ENCODE measurements at places on chromosomes 4 and X.

- DNase-seq: no peak
These were observed at the start of gene SPANXN4 for GRCh38 chrX:143025628-143026027. Gene SPANXN4, plus strand, starts transcription at chrX:143025928. Its CDS starts 87 bp downstream, at chrX:143026015.

DNA sequence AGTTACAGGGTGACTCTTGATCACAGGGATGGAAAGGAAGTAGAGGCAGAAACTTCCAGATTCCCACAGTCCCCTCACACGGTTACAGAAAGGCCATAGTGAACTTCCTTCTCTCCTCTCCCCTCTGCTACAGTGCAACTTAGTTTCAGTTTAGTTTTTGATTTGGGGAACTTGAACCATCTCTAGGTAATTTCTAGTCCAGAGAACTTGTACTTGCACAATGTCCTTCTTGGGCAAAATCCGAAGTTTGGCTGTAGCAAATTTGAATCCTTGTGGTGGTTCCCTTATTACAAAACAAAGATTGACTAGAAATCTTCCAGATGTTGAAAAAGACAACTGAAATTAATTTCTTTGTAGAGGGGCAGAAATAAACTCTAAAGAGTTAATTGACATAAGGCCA lies 1.2 kb upstream of the BLTP1 start:
- DNase-seq: no peak

DNA sequence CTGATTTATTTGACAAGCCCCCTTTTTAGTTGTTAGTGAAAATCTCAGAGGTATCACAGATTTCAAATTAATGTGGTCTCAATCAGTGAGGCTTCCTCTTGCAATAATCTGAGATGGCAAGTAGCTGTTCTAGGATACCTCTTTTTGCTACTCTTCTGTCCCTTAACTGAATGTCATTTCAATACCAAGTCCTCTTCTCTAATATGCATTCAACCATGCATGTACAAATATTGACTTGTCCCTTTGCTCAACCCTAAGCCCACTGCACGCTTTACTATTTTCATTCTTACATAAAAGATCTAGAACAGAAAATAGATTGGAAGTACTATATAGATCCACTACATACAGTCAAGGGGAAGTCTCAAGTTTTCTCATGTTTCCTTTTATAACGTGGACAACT lies 164.2 kb downstream of the CBR4 start:
- no peak for DNase-seq

GRCh38 chrX:6505960-6506359 lies 29.0 kb downstream of the VCX3A start:
- DNase-seq: no peak

GRCh38 chr4:105472871-105473323 lies 965 bp downstream of the PPA2 start:
- no peak for DNase-seq

DNA sequence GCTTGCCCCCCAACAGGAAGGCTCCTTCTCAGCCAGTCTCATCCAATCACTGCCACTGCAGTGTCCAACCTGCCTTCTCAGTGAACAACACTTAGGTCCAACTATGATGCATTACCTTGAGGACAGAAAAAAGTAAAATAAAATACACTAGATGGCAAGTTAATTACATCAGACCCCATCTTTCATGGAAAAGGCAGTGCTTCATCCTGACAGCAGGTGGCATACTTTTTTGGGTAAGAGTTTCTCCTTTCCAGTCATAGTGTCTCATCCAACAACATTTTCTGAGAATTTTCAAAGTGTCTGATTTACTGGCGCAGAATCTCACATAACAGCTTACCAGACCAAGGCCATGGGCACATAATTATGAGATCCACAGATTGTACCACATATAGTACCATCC lies 1742.8 kb downstream of the PCDH7 start:
- DNase-seq: no peak

DNA sequence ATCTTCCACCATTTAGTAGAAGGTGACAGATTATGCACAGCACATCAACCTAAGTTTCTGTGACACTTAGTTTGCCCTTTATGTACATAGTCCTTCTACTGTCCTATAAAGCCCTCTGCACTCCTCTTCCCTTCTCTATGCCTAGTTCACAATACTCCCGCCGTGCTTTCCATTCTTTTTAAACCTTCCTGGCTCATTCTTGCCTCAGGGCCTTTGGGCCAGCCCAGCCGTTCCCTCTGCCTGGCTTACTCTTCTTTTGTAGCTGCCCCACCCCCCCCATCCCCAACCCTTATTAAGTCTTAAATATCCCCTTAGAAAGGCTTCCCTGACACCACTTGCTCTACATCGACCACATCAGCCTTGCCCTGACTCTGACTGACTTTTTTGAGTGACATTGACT lies 33.0 kb downstream of the SGMS2 start:
- no peak for DNase-seq

- DNase-seq: no peak
These were observed 2.5 kb downstream of the MYL5 start for GRCh38 chr4:676871-677235.

DNA sequence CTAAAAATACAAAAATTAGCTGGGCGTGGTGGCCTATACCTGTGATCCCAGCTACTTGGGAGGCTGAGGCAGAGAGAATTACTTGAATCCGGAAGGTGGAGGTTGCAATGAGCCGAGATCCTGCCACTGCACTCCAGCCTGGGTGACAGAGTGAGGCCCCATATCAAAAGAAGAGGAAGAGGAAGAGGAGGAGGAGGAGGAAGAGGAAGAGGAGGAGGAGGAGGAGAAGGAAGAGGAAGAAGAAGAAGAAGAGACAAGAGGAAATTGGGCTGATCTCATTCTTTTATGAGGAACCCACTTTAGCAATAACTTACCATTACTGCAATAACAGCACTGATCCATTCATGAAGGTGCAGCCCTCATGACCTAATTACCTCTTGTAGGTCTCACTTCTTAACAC lies 138.9 kb upstream of the GIMD1 start:
- DNase-seq: no peak

GRCh38 chr4:64718091-64718490 lies 308.8 kb upstream of the TECRL start:
- DNase-seq: no peak

GRCh38 chr4:143641361-143641760 lies 59.1 kb downstream of the FREM3 start:
- no peak for DNase-seq

DNA sequence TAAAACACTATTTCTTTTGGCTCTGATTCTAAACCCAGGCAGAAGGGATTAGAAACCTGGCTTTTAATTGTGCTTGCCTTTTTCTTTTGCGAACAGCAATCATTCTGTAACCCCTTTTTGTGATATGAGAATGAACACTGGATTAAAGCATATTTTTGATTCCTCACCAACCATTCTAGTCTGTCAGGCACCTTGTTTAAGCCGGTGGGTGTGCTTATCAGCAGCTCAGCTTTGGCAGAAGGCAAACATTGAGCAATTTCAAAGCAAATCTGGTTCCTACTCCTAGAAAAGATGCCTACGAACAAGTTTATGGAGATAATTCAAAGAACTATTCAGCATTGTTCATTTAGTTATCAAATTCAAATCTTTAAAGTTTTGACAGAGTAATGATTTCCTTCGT lies 265.1 kb upstream of the FAM241A start:
- no peak for DNase-seq

GRCh38 chr4:1910643-1911042 lies 39.5 kb downstream of the NSD2 start:
- DNase-seq: no peak

DNA sequence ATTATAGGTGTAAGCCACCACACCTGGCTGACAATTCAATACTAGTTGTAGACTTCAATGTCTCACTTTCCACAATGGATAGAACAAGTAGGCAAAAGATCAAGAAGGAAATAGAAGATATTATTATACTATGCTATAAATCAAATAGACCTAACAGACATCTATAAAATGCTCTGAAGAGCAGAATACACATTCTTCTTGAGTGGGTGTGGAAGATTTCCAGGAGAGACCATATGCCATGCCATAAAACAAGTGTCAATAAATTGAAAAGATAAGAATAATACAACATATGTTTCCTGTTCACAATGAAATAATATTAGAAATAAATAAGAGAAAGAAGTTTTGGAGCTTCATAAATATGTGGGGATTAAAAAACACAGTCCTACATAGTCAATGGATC lies 179.3 kb upstream of the AMOT start:
- no peak for DNase-seq

- no peak for DNase-seq
These were observed 119.4 kb downstream of the GRIA3 start for GRCh38 chrX:123303429-123303828.

DNA sequence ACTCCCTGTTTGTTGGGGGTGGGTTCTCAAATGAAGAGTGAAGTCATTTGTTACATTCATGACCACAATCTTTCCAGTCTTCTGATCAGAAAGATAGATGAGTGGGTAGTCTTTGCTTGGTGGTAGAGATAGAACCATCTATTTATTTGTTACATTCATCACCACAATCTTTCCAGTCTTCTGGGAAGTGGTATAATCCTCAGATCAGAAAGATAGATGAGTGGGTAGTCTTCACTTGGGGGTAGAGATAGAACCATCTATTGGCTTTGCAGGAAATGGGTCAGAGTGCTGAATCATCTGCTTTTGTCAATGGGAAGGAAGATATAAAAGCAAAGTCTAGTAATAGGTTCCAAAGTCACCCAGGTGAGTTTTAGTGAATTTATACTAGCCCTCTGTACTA lies 64.2 kb upstream of the EPGN start:
- no peak for DNase-seq

DNA sequence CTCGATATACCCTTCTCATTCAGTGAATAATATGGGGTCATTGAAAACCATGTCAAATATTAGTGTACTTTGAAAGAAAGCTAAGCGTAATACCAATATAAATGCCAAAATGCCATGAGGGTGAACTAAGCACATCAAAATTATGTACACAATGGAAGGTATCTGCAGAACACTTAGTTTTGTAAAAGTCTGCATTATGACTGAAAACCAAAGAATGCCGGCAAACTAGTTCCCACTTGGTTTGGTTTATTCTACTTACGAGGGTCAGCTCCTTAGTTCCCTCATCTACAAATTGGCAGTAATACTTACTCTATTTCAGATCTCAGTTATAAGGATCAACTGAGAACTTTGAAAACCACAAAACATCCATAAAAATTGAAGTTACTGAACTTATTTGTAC lies 27.3 kb downstream of the RPS6KA6 start:
- no peak for DNase-seq

- no peak for DNase-seq
These were observed 9.8 kb upstream of the ACOT9 start for GRCh38 chrX:23752740-23753415.

- DNase-seq: no peak
These were observed 72.4 kb downstream of the PRDM5 start for GRCh38 chr4:120850018-120850599.

GRCh38 chr4:108036213-108036612 lies 46.5 kb downstream of the HADH start:
- peak; percentile 71 for DNase-seq

DNA sequence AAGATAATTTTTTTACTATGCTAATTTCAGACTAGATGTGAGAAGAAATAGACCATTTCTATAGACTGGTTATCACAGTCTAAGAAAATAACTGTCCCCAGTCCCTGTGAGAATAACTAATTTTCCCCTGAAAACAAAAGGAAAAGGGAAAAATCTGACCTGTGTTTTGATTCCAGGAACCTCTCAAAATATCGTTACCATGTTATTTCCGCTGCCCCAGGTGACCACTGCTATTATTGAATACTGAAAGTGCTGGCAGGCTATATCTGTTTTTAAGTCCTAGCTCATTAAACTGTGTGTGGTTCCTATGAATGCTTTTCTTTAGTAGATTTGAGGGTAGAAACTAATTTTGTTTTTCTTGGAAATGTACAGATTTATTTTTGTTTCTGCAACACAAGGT lies 83.6 kb downstream of the GAB1 start:
- no peak for DNase-seq

GRCh38 chr4:82620126-82620735 lies 58.4 kb upstream of the TMEM150C start:
- no peak for DNase-seq

DNA sequence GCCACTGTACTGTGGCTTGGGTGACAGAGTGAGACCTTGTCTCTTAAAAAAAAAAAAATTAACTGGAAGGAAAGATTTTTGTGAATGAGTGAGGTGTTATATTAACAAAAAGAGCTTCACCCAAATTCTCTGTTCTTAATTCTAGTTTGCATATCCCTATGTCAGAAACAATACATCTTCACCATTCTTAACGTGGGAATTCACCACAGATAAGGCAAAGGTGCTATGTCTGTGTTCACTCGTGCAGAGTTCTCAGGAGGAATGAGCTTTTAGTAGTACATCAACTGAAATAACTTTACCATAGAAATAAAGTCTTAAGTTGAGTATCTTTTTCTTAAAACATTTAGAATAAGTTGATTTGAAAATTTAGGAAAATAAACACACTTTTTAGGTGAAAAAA lies 135.1 kb downstream of the RAPGEF2 start:
- no peak for DNase-seq

- DNase-seq: no peak
These were observed 556.5 kb upstream of the NR3C2 start for GRCh38 chr4:148998719-148999118.

- no peak for DNase-seq
These were observed 263.0 kb upstream of the RPS6KA3 start for GRCh38 chrX:20529711-20530110.

- no peak for DNase-seq
These were observed 41.3 kb downstream of the DOCK11 start for GRCh38 chrX:118536687-118537461.

- DNase-seq: no peak
These were observed 43.1 kb downstream of the DDIT4L start for GRCh38 chr4:100147198-100147597.

DNA sequence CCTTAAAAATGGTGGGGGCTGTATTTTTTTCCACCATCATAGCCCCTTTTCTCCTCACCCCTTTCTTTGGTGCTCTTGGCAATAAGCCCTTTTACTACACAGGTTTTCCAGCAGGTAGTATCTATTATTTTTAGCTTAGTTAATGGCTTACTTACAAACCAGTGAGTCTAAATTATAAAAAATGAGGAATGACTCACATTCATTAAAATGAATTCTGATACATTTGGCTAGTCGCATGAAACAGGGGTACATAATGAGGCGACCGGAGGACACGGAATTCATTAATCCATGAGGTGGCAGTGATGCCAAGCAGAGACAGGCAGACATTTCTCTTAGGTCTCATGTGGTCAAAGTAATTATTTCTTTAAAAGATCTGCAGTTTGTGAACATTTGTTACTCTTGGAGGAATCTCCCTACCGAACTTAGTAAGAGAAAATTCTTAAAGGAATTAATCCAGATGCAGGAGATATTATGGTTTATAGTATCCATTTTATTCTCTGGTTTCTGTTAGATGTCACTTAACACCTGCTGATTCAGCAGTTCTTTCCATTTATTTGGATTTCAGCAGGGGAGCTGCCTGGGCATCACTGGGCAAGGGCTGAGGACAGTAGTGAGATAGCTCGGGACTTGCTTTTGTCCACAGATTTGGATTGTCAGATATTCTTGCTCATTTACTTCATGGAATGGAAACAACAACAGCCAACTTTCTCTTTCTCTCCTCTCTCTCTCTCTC lies 575.0 kb upstream of the NR3C2 start:
- no peak for DNase-seq

DNA sequence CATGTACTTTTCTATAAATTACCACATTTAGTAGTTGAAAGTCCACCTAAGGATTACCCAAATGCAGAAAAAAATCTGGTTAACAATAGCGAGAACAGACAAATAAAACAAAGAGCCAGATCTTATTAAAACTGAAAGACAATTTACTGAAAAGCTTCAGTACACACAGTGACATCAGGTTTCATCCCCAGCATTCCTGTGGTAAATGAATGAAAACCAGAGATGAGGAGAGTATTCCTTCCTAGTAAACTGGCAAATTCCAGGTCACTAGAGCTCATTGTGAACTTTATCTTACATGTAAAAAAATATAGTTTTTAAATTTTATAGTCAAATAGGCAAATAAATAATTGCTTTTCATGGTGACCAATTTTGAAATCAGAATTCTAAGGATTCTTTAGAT lies 1290.5 kb downstream of the ADGRL3 start:
- DNase-seq: no peak

Measured in stimulated activated CD4-positive, alpha-beta T cell treated with anti-CD3 and anti-CD28 coated beads, TNF-alpha, amount 100 ng/mL, for 48 hours (primary cell).